Esophagus muscularis mucosa (tissue), 4 donors: ENCODE measurements at places on chromosomes 5 and 9. TPM values are rescaled to one million over a fixed set of nuclear protein-coding genes. Genes with fewer than 3 reads are reported as not detected.

CNTFR gene
- 1.8 TPM for total RNA-seq

ENTREP1 gene
- 20.7 TPM for total RNA-seq

ZDHHC11 gene
- 10.0 TPM for total RNA-seq

PTGES gene
- 4.5 TPM for total RNA-seq

MRPS27 gene
- 38.6 TPM for total RNA-seq

ENTPD2 gene
- 1.0 TPM for total RNA-seq

TTC39B gene
- total RNA-seq, result 12.6 TPM

FYB1 gene
- total RNA-seq, result 4.5 TPM

TMEM215 gene
- total RNA-seq, result not detected

LCN15 gene
- not detected for total RNA-seq

KCTD16 gene
- total RNA-seq, result 0.11 TPM
